ENCODE measurements at places on chromosomes 16 and 17.

DNA sequence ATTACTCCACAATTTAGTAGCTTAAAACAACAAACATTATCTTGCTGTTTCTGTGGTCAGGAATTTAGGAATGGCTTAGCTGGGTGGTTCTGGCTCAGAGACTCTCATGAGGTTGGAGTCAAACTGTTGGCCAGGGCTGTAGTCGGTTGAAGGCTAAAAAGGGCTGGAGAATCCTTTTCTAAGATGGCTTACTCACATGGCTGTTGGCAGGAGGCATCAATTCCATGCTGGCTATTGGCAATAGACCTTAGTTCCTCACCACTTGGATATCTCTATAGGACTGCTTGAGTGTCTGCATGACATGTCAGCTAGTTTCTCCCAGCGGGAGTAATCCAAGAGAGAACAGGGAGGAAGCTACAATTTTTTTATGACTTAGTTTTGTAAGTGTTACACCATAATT, 6.6 kb upstream of the EFCAB13 start:
- no peak for DNase-seq

DNA sequence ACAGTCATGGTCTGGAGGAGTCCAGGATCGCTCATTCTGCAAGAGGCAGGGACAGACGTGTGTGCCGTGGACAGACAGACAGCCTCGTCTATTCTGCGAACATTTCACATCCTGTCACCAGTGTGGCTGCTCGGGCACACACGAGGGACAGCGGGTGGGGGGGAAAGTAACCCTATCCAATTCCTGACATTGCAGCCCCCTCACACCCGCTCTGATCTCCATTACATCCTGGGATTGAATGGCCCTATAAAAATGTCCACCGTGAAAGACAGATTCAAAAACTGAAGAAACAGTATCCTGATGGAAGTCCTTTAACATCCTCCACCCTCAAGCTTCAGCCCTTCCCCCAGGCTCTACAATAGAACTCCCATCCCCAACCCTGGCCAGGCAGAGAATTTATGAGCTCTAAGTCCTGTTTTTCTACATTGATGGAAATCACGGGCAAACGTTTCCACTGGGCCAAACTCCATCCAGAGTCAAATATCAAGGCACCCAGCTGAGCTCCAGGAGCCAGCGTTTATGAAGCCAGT, 39.4 kb downstream of the HS3ST3A1 start:
- DNase-seq = no peak

DNA sequence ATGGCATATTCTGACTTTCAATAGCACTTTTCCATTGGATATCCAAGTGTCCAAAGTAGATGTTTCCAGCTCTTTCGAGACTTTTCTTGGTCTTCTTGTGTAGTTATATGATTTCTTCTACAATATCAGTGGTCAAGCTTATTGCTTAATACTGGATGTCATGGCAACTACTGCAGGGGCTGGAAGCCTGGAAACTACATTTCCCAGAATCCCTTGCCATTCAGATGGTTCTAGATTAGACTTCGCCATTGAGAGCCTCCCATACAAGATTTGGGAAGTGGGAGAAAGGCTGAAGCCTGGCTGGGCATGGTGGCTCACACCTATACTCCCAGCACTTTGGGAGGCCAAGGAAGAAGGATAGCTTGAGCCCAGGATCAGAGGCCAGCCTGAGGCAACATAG, 153.6 kb downstream of the C16orf95 start:
- no peak for DNase-seq

- no peak for DNase-seq
Measured at GRCh38 chr17:32283745-32284201, 18.1 kb downstream of the RHBDL3 start.

GRCh38 chr17:46157443-46158062, 35.7 kb downstream of the KANSL1 start:
- DNase-seq = no peak

DNA sequence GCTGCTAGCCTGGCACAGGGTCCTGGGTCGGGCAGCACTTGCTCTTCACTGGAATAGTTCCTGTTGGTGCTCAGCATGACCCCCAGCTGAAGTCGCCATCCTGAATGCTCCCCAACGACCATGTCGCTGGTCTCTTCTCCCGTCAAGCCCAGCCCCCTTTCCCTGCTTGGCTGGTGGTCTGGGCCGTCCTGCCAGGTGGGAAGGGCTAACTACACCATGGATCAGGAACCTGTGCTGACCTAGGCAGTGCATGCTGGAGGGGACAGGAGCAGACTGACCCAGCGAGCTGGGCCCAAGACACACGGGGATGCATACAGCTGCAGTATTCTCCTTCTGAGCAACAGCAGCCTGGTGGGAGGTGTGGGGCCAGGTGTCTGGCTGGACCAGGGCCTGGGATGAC, 9.2 kb upstream of the SREBF1 start:
- DNase-seq = no peak

DNA sequence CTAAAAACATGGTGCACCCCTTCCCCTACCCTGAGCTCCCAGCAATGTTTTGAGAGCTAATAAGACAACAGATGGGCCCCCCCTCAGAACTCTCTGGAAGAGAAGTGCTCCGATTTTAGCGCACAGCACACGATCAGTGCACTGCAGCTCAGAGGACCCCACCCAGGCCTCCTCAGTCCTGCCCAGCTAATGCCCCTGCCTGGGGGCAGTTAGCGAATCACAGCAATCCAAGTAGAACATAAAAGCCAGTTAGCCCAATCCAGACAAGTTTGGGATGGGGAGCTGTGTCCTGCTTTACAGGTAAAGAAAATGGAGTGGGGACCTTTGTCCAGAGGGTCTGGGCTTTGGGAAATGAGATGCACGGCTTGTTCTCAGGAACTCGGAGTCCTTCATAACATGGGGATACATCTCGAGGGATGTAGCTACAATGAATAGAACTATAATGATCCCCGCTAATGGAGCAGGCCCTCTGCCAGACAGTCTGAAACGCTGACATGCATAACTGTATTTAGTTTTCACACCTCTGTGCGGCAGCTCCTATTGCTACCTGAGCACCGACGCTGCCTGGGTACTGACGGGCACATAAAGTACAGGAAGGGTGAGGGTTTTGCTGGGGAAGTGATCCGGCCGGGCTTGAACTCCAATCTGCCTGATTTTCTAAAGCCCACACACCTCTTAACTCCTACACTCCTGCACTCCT, 29.7 kb upstream of the CDC42EP4 start:
- no peak for DNase-seq
